Osteocyte (in vitro differentiated cells): ENCODE measurements at places on chromosomes 4 and X. TPM values are rescaled to one million over a fixed set of nuclear protein-coding genes. Genes with fewer than 3 reads are reported as not detected.

- peaks cover under 1% of the 10 kb centered on the region for H3K4me1 ChIP-seq
- DNase-seq: no peak
- peaks cover 28% of the 10 kb centered on the region for H3K27me3 ChIP-seq
- H3K4me3 ChIP-seq: no peak overlapping the region
Measured at GRCh38 chrX:110346681-110347080, 12.0 kb upstream of the RTL9 start.

The SSX4 gene
- total RNA-seq: not detected in 2 replicates

- H3K4me3 ChIP-seq: no peak overlapping the region
- no peaks in the 10 kb centered on the region for H3K27me3 ChIP-seq
- DNase-seq: no peak
- H3K27ac ChIP-seq: no peak overlapping the region
- no peaks in the 10 kb centered on the region for H3K4me1 ChIP-seq
- H3K36me3 ChIP-seq: no peaks in the 10 kb centered on the region
Measured at GRCh38 chr4:132662456-132662855, 486.6 kb upstream of the PCDH10 start.

The RIPPLY1 gene
- not detected in 2 replicates for total RNA-seq

The GPRASP1 gene
- 3.3 and 3.5 TPM in 2 replicates for total RNA-seq

DNA sequence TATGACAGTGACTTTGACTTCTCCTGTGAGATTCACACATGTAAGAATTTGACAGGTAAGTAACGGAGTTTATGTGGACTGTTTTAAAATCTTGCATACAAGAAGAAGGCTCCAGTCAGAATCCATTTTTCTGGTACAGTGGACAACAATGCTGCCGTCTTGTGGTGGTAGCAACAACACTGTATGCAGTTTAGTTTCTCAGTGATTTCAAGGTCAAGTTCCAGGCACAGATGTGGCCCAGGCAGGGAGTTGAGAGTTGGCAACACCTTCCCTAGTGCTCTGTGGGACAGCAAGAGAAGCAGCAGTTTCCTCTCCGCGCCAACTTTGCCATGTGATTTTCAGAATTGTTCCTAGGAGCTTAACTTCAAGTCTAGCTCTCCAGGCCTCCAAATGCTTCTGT lies 56.0 kb upstream of the STPG2 start:
- DNase-seq: no peak
- H3K4me3 ChIP-seq: no peak overlapping the region
- no peak overlapping the region for H3K27ac ChIP-seq
- H3K4me1 ChIP-seq: no peaks in the 10 kb centered on the region
- no peaks in the 10 kb centered on the region for H3K36me3 ChIP-seq
- H3K27me3 ChIP-seq: peaks cover 28% of the 10 kb centered on the region

The FAM149A gene
- 2.0 and 2.3 TPM in 2 replicates for total RNA-seq

The PNCK gene
- 3.6 and 5.1 TPM in 2 replicates for total RNA-seq

The RHOH gene
- not detected in 2 replicates for total RNA-seq
